ENCODE measurements at places on chromosomes 4 and X.

DNA sequence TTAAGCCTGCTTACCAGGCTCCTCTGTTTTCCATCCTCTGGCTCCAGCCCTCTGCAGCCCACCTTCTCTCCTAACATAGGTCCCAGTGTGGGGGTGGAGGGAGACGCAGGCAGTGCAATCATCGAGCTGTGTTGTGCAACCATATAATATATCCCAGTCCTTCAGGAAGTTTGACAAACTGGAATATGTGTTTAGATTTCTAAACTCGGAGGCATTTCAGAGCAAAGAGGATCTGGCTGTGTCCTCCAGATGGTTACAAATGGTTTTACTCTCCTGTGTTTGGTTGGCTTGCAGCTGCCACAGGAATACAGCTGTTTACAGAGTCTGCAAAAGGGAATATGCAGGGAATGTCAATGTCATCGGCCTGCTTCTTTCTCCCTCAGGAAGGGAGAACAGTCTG is 195.3 kb upstream of the LNX1 start:
- DNase-seq: no peak

GRCh38 chr4:150130933-150131332 is 52.7 kb downstream of the DCLK2 start:
- no peak for DNase-seq

GRCh38 chr4:11228530-11228929 is 200.2 kb downstream of the HS3ST1 start:
- DNase-seq: no peak

- no peak for DNase-seq
Observed at GRCh38 chr4:15147714-15148113, 145.4 kb downstream of the CPEB2 start.

- no peak for DNase-seq
Observed at GRCh38 chrX:155899366-155899765, 18.2 kb downstream of the VAMP7 start.

DNA sequence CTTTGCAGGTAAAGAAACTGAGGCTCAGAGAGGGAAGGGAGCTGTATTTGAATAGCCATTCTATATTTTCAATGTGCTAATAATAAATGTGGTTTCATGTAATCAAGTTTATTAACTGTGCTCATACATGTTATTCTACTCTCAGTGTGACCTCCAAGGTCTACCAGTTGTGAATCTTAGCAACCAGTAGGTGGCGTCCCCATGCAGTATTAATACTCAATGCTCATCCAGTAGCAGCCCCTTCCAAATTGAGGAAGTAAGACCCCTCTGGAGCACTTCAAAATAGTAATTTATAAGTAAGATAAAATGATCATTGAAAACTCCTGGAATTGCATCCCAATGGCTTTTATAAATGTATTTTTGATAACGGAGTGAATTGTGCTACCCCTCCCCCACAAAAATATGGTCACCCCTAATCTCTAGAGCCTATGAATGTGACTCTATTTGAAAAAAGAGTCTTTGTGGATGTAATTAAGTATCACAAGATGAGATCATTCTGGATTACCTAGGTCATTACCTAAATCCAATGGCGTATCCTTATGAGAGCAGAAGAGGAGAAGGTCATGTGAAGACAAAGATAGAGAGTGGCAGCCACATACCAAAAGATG is 20.4 kb upstream of the SEPSECS start:
- DNase-seq: peak; percentile 23

DNA sequence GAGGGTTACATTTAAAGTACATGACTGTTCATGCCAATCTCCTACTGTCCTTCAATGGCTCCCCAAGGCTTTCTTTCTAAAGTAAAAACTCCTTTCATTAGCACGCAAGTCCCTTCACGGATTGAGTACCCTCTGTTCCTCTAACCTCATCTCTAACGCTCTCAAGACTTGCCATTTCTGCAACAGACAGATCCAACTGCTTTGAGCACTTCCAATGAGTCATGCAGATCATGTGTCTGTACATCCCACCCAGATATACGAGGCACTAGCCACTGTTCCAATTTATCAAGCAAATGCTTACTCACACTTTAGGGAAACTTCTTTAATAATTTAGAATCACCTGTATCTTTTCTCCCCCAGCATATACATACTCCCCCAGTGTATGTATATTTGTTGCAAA is 332.5 kb upstream of the ZFP42 start:
- no peak for DNase-seq

GRCh38 chrX:96081891-96082290 is 602.8 kb upstream of the DIAPH2 start:
- no peak for DNase-seq

DNA sequence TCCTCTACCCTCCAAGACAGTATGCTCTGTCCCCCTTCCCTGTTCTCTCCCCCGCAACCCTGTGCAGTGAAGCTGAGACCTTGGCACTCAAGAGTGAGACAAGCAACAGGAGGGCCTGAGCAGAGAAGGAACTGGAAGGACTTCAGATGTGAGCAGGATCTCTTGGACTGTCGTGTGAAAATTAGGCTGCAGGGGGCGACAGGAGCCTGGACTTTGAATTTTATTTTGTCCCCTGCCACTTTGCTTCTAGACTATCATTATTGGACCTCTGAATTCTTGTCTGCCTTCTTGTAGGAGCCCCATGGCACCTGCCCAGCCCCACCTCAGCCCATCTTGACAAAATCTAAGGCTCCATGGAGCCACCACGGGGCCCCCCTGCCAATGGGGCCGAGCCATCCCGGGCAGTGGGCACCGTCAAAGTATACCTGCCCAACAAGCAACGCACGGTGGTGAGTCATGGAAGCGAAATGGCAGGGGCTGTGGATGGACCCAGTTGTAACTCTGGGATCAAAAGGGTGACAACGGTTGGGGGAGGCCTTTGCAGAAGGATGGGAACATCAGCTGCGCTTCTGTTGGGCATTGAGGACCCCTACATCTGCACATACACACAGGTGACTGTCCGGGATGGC is 1.7 kb downstream of the ARAF start:
- DNase-seq: no peak

DNA sequence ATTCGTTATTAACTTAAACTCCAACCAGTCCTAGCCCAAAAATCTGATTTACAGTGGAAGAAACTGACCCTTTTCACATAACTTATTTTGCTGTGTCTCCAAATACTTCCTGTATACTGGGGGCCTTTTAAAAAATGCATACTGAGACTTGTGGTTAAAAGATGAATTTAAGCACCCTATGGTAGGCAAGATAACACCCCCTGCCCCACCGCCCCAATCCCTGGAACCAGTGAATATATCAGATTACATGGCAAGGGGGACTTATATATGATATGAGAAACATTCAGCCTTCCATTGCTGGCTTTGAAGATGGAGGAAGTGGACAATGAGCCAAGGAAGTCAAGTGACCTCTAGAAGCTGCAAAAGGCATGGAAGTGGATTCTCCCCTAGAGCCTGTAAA is 3.1 kb upstream of the CLCN3 start:
- no peak for DNase-seq

DNA sequence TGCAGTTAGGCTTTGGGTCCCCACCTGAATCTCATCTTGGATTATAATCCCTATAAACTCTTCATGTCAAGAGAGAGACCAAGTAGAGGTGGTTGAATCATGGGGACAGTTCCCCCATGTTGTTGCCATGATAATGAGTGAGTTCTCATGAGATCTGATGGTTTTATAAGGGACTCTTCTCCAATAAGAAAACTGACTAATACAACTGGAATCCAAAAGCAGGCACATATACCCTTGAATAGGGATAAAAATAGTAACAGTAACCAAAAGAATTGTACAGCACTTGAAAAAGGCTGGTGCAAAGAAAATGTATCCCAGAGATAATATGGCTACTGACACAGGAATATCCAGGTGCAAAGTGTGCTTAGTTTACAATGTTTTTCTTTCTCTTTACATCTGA is 351.5 kb upstream of the MAD2L1 start:
- no peak for DNase-seq

- DNase-seq: no peak
Observed at GRCh38 chrX:3768881-3769280, 55.4 kb upstream of the PRKX start.

DNA sequence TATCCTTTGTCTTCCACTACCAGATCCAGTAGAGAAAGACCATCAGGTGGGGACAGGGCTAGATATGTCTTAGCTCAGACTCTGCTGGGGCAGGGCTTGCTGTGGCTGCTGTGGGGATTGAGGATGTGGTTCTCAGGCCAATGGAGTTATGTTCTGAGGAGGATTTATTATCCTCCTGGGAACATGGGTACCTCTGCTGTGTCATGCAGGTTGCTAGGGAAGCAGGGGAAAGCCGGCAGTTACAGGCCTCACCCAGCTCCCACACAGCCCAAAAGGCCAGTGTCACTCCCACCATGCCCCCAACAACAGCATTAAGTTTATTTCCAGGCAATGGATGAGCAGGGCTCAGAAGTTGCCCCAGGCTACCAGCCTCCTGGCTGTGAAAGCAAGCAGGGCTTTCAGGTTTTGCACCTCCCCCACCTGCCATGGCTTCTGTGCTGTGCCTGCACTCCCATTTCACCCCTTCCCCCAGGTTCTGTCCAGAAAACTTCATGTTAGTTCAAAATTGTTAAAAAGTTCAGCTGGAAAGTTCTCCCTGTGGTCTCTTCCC is 879.9 kb downstream of the ARAP2 start:
- no peak for DNase-seq
